ENCODE measurements at places on chromosomes 5 and 9.

GRCh38 chr5:1639757-1640156 lies 116.0 kb upstream of the LPCAT1 start:
- no peak for DNase-seq

DNA sequence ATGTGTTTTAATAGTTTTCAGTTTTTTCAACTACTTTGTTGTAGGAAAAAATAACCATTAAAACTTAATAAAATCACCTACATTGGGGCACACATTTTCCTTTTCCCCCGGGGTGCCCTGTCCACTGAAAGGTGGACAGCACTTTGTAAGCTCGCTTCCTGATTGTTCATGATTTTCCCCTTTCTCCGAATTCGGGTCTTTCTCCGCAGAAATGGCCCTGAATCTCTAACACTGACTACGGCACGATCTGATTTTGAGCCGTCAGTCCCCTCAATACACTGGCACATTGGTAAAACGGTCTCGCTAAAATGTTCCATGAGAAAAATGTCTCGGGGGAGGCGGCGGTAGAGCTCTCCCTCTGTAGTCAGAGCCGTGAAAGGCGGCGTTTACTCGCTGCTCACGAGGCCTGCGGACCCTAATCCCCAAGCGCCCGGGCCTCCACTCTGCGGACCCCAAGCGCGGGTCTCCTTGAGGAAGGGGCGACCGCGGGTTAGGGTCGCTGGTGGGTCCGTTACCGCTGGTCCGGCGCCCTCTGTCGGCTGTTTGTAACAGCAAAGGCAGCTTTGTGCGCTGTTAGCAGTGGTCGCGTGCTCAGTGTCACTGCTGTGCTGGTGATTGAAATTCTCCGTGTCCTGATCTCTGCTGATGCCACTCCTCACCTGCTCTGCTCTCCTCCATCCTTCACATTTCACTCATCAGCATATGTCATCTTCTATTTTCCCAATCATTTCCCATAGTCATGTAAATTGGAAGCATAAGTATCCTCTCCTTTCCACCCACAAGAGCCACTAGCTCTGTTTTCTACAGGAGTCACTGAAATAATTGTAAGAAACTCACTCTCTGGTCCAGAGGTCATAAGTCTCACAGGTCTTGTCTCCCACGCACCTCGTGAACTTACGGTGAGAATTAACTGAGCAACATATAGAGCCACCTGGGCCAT lies 10.8 kb upstream of the IFNA2 start:
- no peak for DNase-seq

DNA sequence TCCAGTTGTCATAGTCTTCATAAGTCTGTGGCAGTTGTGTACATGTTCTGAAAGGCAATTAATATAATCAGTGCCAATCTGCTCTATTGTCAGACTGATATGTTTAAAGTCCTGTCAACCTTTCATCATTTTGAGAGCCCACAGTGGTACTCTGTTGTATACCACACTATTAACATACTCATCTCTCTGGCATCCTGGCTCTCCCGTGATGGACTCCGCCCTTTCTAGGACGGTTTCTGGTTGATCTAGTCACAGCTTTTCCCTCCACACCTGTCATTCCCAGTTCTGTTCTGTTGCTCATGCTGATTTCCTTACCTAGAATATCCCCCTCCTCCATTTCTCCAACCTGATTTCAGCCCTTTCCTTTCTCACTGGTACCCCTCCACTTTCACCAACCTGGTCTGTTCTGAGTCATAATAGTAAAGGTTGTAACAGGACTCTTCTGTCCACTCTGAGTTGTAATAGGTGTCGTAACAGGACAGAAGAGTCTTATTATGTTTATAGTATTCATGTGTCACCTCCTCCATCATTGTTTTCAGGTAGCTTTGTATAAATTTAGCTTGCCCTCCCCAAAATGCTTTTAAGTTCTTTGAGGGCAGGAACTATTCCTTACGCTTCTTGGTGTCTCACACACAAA lies 4.1 kb downstream of the PTCD2 start:
- DNase-seq: no peak

GRCh38 chr5:83993803-83994202 lies 273.1 kb upstream of the HAPLN1 start:
- no peak for DNase-seq

DNA sequence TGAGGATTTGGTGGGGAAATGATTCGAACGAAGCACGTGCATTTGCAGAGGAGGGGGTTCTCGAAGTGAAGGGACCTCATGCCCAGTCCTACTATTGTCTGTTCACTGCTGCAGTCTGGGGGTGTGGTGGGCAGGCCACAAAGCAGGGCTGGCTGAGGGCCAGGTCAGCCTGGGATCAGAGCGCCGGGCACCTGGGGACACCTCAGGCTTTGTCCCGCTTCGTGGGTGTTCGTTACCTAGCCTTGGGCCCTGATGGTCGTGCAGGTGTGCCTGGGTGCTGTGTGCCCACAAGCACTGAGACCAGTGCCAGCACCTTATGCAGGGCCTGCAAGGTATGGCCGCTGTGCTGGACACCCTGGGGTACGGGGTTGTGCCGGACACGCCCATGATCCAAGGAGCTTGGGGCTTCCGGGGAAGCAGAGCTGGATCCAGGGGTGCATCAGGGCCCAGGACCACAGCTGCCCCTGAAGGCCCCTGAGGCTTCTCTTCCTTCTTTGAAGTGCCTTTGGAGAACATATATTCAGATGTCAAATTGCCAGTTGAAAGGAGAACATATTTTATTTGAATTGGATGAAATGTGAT lies 80.6 kb downstream of the COL5A1 start:
- no peak for DNase-seq

DNA sequence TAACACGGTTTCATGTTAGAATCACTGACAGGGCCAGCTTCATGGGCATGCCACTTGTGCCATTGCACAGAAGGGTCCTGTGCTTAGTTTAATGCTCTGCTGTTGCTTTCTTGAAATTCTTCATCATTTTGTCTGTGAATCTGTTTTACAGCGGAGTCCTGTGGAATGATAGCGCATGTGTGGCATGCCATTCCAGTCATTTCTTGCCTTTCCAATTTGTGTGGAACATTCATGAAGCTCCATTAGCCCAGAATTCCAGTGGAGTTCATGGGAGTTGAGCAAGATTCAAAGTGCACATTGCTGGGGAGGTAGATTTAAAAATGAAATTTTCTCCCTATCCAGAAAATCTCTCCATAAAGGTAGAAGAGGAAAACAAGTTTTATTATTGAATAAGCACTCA lies 43.4 kb upstream of the NREP start:
- no peak for DNase-seq

GRCh38 chr5:999032-999501 lies 9.5 kb upstream of the NKD2 start:
- DNase-seq: no peak

DNA sequence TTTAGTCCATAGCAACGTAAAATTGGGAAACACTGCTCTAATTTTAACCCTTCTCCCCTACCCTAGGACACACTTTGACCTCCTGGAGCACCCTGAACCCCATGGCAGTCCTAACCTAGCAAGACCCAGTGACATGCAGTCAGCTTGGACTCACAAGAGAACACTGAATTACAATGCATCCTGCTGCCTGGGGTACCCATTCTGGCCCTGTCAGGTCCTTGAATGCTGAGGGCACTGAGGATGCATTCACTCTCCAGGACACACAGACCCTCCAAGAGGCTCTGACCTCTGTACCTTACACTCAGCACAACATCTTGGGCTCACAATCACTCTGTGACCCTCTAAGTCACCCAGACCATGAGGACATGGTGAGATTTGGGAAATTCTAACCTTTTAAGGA lies 1.8 kb upstream of the PROP1 start:
- no peak for DNase-seq

DNA sequence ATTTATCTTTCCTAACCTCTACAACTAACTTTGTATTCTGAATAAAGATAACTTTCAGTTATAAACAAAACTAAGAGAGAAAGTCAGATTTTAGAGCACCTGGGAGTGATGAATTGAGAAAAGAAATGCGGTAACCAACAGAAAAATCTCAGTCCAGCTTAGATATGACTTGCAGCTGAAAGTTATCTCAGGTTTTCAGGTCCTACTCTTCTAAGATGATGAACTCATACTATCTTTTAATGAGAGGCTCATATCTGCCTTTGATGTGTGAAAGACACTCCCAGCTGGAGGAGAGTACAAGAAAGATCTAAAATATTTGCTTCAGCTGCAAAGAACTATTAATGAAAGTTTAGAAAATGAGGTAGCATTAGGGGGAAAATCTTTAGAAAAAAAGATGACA lies 190.5 kb downstream of the DENND1A start:
- no peak for DNase-seq

DNA sequence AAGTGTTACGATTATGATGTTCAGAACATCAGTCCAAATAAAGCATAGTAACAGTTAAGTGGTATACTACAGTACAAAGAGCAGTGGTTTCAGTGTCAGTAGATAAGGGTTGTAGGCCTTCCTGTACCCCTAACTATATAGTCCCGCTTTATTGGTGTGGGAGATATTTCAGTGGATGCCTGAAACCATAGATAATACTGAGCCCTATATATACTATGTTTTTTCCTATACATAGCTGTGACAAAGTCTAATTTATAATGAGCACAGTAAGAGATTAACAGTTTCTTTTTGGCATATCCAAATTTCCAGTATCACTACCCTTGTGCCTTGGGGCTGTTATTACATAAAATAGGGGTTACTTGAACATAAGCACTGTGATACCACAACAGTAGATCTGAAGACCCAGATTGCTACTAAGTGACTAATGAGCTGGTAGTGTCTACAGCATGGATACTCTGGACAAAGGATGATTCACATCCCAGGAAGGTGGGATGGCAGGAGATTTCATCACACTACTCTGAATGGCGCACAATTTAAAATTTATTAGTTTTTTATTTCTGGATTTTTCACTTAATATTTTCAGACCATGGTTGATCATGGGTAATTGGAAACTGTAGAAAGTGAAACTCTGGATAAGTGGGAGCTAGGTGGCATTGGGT lies 119.3 kb downstream of the RPS23 start:
- DNase-seq: no peak

GRCh38 chr5:178333821-178334481 lies 101.3 kb upstream of the PHYKPL start:
- no peak for DNase-seq

GRCh38 chr5:159061834-159062474 lies 37.8 kb downstream of the EBF1 start:
- no peak for DNase-seq

DNA sequence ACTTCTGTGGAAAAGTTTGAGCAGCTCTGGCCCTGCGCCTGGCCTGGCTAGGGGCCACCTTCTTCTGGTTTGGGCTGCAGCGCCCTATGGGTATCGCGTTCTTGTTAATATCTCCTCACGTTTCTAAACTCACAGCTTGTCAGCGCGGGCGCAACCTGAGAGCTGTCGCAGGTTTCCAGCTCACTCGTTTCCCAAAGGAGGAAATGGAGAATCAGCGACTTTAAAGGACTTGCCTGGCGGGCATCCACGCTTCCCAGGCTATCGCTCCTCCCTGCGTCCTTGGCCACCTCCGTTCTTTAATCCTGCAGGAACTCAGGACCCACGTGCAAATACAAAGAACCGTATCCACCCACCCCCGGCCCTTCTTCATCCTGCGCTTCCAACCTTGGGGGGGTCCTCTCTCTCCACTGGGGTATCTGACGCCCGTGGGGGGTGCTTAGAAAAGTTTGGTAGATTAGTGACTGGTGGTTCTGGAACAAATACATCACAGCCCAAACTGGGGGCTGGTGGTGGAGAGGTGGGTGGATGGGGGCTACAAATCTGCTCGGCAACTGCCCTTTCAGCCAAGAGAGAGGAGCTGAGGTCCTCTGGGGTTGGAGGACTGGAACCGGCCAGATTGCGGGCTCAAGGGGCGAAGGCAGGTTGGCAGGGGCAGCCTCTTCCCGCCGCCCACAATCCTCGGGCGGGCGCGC lies 578 bp upstream of the PSAT1 start:
- DNase-seq: peak; percentile 8

Measured in NCI-H1417 treated with DMSO at 0.1 percent for 48 hours (cell line).